ENCODE measurements at places on chromosomes 5 and 9.

- DNase-seq: no peak
Measured at GRCh38 chr5:123083298-123083697, 5.7 kb upstream of the PRDM6 start.

- DNase-seq: no peak
Measured at GRCh38 chr5:106759581-106759980, 911.2 kb downstream of the EFNA5 start.

GRCh38 chr9:6212722-6213375 lies 2.8 kb upstream of the IL33 start:
- DNase-seq: no peak

DNA sequence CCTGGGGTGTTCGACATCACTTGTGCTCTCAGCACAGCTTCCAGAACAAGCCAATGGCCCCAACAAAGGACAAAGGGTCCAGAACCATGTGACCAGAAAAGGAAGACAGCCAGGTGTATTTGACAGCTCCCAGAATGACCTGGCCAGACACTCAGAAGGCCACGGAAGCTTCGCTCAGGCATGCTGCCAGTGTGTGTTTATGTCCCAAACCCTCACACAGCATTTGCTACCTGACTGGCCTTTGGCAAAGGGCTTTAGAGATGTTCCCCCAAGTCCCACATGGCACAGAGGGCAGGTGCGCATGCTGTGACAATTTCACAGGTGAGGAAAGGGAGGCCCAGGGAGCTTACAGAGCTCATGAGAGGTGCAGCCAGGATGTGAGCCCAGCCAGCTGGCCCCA lies 39.5 kb downstream of the MED10 start:
- DNase-seq: no peak

DNA sequence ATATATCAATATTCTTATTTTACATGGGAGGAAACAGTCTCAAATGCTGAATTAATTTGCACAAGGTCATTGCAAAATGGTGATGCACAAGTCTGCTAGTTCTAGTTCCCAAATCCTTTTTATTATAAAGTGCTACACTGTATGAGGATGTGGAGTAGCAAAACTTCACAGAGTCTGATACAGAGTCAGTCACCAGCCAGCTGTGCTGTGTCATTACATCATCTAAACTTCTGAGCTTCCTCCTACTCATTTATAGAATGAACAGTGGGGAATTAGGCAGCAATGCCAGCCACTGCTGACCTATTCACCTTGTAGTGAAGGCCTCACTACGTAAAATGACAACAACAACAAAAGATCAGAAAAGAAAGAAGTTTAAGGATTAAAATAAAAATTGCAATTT lies 357.8 kb downstream of the TMEM167A start:
- no peak for DNase-seq

GRCh38 chr5:119316906-119317305 lies 38.9 kb upstream of the TNFAIP8 start:
- no peak for DNase-seq

- DNase-seq: no peak
Measured at GRCh38 chr9:99437145-99437544, 215.1 kb downstream of the SEC61B start.

DNA sequence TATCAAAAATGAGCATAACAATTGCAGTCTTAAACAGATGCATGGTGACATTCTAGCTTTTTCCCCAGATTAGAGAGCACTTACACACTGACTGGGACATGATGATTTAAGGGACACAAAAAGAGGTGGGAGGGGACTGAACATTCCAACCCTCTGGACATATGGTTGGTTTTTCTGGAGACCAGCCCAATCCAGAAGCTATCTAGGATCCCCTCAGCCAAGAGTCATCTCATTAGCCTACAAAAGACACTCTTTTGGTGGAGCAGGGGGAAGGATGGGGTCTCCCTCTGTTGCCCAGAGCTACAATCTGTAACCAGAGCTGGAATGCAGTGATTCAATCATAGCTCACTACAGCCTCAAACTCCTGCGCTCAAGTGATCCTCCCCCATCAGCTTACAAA lies 97.3 kb upstream of the IQGAP2 start:
- DNase-seq: no peak

DNA sequence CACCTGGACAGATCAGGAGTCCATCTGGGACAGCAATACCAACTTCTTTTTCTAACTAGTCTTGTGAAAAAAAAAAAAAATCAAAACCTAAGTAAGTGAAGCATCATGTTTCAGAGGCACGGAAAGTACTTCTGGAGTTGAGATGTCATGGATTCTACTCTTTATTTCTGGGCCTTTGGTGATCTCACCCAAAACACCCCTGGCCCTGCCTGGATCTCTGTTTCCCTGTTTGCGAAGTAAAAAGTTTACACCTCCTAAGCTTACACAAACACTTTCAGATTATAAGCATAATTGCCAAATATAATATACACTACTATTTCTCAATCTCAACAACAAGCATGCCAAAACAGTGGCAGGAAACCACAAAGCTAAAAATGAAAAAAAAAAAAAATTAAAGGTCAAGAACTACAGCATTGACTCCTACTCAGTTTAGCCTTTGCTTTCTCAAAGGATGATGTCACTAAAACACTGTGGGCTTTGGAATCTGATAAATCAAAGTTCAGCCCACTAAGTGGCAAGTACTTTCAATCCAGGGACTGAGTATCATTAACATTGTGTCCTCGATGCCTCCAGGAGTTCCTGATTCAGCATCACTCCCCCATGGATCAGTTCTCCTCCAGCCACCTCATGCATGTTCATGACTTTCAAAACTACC lies 291.9 kb downstream of the NFIB start:
- DNase-seq: no peak

DNA sequence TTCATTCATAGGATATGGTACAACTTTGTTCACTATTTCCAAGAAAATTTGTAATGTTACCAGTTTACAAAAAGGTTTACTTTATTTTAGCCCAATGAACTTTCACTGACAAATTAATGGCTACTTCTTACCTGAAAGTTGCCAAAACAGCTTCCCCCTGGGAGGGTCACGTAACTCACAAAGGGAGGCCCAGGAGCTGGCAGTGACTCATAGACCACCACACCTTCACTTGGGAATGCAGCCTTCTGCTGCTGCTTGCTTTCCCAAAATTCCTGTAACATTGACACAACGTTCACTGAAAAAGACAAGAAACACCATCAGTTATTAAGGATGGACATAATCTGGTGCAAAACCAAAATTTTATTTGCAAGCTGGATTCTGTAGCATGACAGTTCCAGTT lies 18.1 kb downstream of the LIX1 start:
- DNase-seq: no peak

DNA sequence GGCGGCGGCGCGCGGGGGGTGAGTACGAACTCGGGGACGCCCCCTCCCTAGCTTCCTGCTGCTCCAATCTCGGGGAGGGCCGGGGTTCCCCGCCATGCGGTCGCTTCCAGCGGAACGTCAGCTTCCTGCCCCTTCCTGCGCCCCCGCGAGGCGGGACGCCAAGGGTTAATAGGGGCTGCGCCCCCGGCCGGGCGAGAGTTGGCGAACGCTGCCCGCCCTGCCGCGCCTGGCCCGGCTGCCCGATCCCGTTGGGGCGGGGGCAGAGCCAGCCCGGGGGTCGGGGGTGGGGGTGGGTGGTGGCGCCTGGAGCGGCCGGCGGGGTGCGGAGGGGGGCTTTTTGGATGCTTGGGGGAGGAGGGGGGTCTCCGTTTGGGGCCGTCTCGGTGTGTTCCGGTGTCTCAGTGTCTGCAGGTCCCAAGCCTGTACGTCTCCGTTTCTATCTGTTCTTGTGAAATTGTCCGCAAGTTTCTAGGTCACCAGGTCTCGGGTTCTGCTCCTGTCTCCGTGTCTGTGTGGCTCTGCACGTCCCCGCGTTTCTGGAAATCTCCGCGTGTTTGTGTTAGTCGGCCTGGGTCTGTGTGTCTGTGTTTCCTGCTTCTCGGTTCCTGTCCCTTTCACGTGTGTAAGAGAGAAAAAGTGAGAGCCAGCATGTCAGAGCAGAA lies 789 bp downstream of the COL27A1 start:
- no peak for DNase-seq

DNA sequence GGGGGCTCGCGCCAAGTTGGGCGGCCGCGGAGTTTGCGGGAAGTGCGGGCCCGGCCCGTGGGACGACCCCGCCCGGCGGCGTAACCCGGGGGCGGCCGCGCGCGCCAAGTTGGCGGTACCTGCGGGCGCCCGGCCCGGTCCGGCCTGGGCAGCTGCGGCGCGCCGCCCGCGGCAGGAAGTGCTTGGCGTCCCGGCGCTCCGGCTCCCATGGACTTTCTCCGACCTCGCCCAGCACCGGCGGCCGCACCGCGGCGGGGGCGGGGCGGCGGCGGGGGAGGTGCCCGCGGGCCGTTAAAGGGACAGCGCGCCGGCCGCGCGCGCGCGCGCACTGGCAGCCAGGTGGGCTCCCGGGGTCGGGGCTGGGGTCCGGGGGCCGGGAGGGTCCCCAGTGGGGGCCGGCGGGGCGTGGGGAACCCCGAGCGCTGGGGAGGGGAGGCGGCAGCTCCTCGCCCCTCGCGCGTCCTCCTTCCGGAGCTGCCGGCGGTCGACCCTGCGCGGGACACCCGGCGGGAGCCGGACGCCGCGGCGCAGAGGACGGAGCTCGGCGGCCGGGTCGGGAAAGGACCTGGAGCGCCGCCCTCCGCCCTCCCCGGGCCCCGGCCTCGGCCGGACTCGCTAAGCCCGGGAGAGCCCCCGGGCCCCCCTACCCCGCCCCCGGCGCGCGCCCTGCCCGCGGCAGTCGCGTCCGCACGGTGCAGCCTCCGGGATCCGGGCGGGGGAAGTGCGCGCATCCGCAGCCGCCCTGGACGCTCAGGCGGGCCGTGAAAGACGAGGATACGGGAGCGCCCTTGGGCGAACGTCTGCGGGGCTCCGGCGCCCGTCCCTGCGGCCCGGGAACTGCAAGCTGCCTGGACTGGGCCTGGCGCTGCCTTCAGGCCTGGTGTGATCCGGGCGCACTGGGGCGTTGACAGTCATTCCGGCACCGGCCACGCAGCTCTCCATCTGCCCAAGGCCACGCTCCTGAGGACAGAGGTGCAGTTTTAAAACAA lies at the start of gene NACC2:
Gene NACC2, minus strand, starts transcription at position 220 of the 989 bp plus-strand sequence. CDS start 44,768 bp downstream, outside the sequence.
- DNase-seq: no peak

DNA sequence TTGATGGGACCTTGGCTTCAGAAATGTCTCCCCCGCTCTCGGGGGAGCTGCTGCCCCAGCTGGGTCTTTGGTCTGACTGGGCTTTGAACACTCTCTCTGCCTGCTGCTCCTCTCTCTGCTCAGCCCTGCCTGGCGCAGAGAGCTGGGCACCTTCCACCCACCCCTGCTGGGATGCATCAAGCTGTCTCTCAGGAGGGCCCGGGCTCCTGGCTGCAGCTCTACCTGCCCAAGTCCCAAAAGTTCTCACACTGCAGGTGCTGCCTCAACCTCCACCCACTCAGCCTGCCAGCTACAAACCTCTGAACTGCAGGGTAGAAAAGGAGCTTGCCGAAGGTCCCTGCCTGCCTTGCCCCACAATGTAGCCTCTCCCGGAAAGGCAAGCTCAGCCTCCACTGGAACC lies 36.7 kb downstream of the IRX2 start:
- DNase-seq: no peak

GRCh38 chr5:73318308-73318719 lies 130.3 kb downstream of the FOXD1 start:
- no peak for DNase-seq

DNA sequence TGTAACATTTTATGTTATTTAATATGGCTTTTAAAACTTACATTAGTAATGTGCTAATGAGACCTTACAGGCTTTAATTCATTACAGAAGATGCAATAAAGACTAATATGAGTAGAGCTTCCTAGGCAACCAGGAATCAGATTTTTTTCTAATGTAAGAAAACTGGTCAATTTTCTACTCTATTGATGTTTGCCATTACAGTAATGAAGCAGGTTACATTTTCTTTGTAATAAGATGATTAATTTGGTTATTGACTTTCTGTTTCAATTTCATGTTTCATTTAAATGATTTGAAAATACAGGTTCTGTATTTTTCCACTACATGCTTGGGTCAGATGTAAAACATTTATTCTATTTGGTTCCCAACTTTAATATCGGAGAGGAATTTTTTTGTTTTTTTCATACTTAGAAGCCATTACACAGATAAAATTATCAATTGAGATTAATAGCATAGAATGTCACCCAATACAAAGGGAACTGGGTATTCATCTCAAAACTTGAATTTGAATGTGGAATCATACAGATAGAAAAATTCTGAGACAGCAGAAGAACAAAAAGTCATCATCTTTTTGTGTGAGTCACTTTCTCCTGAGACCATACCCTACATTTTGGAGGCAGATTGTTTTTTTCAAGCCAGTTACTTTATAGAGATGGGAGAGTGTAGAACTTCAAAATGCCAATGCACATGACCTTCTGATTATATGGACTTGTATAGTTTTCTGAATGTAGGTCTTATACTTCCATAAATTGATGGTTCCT lies 133.6 kb upstream of the HMHB1 start:
- DNase-seq: no peak

DNA sequence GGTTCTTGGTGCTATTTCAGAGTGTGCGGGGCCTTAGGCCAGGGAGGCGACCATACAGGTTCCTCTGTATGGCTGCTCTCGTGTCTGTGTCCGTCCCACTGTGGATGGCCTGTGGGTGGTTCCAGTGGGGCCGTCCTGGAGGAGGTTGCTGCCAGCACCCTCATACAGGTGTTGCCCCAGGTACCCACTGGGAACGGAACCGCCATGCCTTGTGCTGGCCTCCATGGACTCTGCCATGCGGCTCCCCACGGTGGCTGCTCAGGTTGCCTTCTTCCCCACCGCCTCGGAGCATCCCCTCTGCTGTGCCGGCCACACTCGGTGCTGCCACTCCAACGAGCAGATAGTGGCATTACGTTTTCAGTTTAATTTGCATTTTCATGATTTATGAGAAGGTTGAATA lies 129.3 kb upstream of the CACNA1B start:
- no peak for DNase-seq

GRCh38 chr5:172686111-172686510 lies 45.0 kb downstream of the NEURL1B start:
- DNase-seq: no peak

- DNase-seq: no peak
Measured at GRCh38 chr9:108130905-108131304, 641.3 kb upstream of the KLF4 start.

DNA sequence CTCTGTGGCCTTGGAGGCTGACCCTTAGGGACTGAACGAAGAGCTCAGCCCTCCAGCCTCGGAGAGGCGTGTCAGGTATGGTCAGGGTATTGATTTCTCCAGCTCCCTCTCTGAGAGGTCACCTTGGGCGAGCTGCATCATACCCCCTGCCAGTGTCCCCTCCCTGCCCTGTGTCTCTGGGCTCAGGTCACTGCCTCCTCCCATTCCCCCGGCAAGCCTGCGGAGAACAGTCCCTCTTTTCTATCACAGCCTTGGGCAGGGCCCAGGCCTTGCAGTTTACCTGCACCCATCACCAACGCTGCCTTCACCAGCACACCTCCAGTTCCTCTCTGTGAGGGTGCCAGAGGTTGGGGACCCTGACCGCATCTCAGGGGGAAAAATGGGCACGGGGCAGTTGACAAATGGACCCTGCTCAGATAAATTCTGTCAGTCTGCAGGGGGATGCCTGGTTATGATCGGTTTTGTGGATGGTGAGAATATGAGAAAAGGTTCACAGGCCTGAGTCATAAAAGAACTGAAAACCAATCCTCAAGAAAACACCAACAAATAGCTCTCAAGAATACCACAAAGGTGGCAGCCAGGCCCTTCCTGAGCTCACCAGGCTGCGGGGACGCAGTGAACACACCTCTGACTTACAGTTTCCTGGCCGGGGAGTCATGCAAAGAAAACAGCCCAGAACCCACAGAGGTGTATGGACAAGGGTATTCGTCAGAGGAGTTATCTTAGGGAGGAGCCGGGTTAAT lies 24.7 kb upstream of the RXRA start:
- DNase-seq: no peak

GRCh38 chr5:173634465-173634983 lies 18.1 kb upstream of the BOD1 start:
- no peak for DNase-seq

All from T follicular helper cell (primary cell).